Activated gamma-delta T cell treated with anti-CD3 and anti-CD28 coated beads, Interleukin-2, amount 50 U/mL, for 16 hours (primary cell): ENCODE measurements at places on chromosomes 3 and 15.
A peak's percentile ranks its signal among the peaks of the same experiment; 100 is the strongest.

DNA sequence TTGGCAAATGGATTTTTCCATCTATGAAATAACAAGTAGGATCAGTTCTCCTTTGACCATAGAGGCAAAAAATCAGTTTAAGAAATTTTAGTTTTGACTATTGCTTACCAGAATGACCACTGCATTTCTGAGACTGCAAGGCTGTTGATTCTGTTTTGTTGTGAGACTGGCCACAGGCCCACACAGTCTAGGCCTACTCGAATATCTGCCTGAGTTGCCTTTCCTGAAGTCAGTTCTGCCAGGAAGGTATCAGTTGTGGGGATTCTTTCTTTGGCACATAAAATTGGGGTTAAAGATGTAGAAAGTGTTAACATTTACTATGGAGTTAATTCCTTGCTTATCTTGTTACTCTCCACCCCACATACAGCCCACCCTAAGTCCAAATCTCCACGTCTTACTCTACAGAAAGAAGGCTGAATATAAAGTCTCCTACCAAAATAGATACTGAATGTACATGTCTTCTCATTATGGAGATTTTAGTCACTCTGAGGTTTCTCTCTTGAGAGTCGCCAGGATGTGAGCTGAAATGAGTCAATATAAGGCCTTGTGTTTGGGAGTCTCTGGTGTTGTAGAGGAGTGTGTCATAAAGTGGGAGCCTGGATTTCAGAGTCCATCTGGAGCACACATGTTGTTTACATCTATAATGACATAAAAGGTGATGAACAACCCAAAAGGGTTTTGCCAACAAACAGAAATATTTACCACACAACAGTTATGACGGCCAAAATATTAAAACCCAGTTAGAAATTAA, 45.0 kb upstream of the WWTR1 start:
- no peak for DNase-seq

GRCh38 chr3:183981990-183982644, 35.6 kb downstream of the ABCC5 start:
- DNase-seq, result no peak

- no peak for DNase-seq
These were observed 56.5 kb downstream of the HEG1 start for GRCh38 chr3:124999317-124999716.

- DNase-seq, result no peak
These were observed 4.2 kb upstream of the GMPPB start for GRCh38 chr3:49727924-49728361.

- peak; percentile 49 for DNase-seq
These were observed 598 bp upstream of the SFMBT1 start for GRCh38 chr3:53046171-53047170.

DNA sequence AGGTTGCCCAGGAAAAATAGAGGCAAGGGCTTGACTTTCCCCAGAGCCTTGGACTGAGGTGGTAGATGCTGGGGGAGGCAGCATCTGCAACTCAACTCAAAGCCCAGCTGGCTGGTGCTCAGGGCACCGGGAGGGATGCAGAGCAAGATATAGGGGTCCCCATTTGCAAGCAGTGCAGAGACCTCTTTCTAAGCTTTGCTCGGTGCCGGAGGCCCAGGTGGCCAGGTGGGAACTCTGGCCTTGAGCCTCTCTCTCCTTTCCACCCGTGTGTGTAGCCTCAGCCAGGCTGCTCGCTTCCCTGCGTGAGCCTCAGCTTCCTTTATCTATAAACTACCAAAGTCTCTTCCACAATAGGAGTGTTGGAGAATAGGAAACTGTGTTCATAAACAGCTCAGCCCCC, 36.5 kb downstream of the SLC6A6 start:
- DNase-seq, result no peak

DNA sequence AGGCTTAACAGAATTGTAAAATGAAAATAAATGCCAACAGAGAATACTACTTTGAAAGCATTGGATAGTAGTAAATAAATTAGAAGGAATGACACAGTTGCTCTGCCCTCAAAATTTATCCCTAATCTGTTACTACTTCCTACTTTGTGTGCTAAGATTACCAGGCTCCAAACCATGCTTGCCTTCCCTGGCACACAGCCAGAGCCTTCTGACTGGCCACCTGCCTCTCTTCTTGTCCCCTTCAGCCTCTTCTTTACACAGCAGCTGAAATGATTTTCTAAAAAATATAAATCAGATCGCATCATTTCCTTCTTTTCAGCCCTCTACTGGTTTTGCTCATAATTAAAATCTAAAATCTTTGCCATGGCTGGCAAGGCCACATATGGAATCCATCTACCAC, 334.1 kb downstream of the FHIT start:
- no peak for DNase-seq

DNA sequence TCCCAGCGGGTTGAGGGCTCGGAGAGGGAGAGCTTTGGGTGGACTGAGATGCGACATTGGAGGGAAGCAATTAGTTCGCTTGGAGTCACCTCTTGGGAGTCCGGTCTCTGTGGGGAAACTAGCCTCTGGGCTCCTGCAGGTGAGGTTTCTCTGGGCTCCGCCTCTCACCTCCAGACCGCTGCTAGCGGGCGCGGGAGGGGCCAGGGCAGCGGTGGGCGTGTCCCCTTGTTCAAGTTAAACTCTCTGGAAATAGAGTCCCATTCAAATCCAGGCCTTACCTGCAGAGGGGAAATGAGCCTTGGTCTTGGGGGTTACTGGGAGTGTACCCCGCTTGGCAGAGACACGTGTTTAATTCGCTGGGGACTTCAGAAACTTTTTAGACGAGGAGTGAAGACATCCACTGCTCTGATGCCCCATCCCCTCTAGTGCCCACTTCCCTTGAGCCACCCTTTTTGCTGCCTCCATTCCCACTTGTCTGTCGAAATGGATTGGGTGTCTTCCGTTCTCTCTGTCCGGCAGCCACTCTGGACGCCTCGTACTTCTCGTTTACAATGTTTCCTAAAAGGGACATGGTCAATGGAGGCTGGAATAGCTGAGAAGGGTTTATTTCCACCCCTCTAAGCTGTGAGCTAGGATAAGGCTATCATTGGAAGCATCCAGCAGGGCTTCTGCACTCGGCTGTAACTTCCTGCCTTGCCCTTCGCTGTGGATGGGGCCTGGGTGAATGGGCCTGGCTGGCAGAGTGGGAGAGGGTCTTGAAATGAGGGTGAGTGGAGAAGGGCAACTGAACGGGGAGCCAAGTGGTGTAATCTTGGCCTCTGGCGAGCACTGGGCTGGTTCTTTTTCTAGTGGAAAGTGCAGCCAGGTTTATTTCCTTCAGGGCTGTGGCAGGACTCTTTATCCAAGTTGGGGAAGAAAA, 1.1 kb downstream of the MITF start:
- DNase-seq, result no peak

- no peak for DNase-seq
These were observed 150.1 kb upstream of the TGFBR2 start for GRCh38 chr3:30456264-30456663.

GRCh38 chr3:42263354-42264346, 2.3 kb downstream of the CCK start:
- no peak for DNase-seq

GRCh38 chr3:81544385-81544784, 217.1 kb downstream of the GBE1 start:
- DNase-seq, result no peak

- DNase-seq, result no peak
These were observed 10.2 kb downstream of the H1-8 start for GRCh38 chr3:129553171-129553570.
